ENCODE measurements at places on chromosomes 6 and 20.
A peak's percentile ranks its signal among the peaks of the same experiment; 100 is the strongest.

GRCh38 chr20:53578492-53579222 is 15.0 kb downstream of the ZNF217 start:
- DNase-seq, result peak; percentile 74

GRCh38 chr6:130693944-130694343 is 133.3 kb upstream of the SMLR1 start:
- no peak for DNase-seq

GRCh38 chr6:39610221-39610620 is 115.0 kb downstream of the KIF6 start:
- no peak for DNase-seq

DNA sequence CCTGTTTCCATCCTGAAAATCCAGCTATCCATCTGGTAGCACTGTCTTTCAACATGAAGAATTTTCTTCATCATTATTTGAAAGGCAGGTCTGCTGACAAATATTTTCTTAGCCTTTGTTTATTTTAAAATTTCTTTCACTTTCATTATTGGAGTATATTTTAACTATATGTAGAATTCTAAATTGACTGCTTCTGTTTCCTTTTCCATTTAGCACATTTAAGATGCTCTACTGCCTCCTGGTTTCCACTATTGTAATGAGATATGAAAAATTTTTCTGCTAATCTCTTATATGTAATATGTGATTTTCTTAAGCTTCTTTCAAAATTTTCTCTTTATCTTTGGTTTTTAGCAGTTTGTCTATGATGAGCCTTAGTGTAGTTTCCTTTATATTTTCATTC is 97.3 kb downstream of the TBC1D32 start:
- no peak for DNase-seq

DNA sequence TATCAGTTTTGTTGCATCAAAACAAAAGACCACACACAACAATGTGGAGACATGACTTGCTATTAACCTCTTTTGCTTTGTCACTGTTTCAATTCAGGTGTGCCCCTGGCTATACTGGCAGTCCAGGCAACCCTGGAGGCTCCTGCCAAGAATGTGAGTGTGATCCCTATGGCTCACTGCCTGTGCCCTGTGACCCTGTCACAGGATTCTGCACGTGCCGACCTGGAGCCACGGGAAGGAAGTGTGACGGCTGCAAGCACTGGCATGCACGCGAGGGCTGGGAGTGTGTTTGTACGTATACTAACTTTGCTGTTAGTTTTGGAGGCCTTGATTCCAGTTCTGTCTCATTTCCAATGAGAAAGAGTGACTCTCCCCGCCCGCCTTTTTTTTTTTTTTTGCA is 356.9 kb downstream of the ARHGAP18 start:
- DNase-seq, result no peak

DNA sequence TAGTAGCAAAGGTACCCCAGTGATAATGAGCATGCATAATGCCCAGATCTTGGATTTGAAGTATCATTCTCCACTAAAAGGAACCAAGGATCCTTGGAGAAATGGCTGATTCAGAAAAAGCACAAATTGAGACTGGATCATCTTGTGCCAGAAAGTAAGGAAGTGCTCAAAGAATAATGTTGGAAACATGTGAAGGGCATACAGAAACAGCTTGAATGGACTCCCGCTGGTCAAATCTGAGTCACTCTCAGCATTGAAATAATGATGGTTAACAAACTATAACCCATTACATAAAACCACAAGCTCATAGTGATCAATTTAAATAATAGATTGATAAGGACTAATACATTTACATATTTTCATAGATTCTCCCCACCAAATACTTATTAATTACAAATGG is 3.6 kb upstream of the OSTM1 start:
- DNase-seq, result no peak

DNA sequence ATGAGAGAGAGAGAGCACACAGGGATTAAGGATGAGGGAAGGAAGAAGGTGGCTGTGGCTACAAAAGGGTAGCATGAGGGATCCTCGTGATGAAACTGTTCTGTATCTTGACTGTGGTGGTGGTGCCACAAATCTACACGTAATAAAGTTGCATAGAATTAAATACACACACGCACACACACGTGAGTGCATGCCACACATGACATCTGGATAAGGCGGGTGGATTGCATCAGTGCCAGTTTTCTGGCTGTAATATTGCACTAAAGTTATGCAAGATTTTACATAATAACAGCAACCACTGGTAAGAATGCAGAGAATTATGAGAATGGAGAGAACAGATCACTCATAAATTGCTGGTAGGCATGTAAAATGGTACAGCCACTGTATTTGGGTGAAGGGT is 16.9 kb upstream of the STK35 start:
- no peak for DNase-seq

GRCh38 chr20:19897891-19898290 is 119.3 kb upstream of the NAA20 start:
- DNase-seq, result no peak

DNA sequence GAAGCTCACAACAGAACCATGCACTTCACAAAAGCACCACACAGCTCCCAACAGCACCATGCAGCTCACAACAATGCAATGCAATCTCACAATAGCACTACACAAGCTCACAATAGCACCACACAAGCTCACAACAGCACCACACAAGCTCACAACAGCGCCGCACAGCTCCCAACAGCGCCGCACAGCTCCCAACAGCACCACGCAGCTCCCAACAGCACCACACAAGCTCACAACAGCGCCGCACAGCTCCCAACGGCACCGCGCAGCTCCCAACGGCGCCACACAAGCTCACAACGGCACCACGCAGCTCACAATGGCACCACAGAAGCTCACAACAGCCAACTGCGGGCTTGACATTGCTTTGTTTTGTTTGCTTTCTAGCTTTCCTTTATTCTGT is 198.1 kb downstream of the DLL1 start:
- no peak for DNase-seq

DNA sequence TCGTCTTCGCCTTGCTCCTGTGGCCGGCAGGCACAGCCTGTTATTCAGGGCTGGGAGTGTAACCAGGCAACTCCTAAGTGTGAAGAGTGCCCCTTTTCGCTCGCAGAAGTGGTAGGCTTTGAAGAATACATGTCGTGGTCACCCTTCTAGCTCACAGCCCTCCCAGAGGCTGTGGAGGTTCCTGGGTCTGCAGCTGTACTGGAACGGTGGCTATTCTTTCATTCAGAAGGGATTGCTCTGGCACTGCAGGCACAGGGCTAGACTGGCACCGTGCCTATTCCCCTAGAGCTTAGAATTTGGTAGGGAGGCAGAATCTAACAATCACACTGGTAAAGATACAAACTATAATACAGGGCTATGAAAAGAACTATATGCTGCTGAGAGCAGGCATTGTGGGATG is 1.1 kb upstream of the SRSF12 start:
- no peak for DNase-seq

DNA sequence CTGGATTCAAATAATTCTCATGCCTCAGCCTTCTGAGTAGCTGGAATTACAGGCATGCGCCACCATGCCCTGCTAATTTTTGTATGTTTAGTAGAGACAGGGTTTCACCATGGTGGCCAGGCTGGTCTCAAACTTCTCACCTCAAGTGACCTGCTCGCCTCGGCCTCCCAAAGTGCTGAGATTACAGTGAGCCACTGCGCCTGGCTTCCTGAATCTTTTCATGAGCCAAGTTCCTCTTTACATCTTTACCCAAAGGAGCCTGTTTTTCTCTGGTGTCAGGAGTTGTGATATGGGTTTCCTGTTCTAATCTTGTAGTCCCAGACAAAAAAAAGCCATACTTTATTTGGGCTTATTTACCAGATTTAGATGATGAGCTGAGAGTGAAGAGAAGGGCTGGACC is 34.4 kb downstream of the PCNA start:
- DNase-seq, result no peak

DNA sequence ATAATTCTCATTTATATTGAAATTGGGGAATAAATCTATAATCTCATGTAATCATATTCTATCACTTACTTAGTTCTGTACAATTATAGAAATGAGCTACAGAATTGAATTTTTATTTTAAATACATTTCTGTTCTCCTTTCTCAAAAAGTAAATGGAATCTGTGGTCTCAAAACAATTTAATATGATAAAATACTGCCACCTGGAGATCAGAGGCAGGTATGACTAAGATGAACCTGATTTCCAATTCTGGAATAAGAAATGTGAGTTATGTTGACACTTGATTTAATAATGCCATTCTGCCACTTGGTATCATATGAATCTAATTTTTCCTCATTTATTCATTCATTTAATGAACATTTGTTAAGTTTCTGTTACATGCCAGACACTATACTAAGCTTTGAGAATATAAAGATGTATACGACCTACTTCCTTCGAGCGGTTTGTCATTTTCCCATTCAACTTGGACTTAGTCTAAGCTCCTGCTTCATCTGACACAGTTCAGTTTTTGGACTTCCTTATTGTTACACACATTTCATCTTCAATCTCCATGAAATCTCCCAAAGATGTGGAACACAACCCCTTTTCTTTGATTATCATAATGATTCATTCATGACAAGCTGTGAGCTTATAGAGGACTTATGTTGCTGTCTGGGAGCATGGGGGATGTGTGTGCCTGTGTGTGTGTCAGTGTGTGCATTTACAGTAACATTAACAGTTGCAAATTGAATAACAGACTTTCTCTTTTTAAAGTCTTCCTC is 7.5 kb upstream of the CCDC28A start:
- no peak for DNase-seq

DNA sequence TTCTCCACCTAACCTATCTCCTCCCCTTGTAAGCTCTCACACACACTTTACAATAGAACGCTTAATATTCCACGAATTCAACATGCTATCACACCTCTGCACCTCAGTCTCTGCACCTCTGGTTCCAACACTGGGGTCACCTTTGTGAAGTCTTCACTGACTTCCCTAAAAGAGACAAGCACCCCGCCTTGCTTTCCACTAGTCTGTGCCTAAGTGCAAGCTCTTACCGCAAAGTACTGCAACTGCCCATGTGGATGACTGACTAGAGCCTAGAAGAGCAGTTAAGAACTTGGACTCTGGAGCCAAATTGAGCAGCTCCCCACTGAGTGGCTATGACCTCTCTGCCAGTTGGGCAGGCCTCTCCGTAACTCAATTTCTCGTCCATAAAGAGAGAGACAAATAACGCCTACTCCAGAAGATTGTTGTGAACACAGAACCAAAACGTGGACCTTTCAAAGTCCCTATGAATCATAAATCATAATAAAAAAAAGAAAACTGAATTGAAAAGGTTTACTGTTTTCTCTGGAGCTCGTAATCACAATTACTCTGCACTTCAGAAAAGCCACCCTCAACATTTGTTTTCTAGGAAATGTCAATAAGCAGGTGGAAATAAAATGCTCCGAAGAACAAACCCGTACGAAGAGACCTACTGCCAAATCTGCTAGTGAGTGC is 1.2 kb downstream of the IFNGR1 start:
- no peak for DNase-seq

- no peak for DNase-seq
Measured at GRCh38 chr6:14055541-14055940, 62.0 kb upstream of the CD83 start.

- no peak for DNase-seq
Measured at GRCh38 chr20:48606841-48607543, 220.8 kb downstream of the PREX1 start.

DNA sequence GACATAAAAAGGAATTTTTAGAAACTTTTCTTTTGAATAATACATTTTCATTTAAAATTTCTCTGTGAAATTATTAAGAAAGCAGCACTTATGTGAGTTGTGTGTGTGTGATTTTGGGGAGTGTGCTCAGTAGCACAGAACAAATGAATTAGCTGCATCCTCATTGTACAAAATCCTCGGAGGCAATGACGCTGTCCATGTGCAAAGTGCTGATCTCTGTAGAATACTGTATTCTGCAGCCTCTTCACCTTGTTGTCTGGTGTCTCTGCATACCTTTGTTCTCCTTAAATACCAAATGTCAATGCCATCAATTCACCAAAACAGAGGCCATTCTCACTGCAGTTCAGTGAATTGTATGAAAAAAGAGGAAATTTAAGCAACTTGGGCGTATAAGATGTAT is 838.4 kb downstream of the QKI start:
- DNase-seq, result no peak

- DNase-seq, result no peak
Measured at GRCh38 chr6:165321555-165322145, 12.2 kb upstream of the C6orf118 start.

- no peak for DNase-seq
Measured at GRCh38 chr6:143179901-143180612, 119.4 kb downstream of the AIG1 start.

GRCh38 chr6:161853657-161854056 is 579.8 kb upstream of the AGPAT4 start:
- DNase-seq, result no peak

- DNase-seq, result no peak
Measured at GRCh38 chr6:169220068-169220964, 33.3 kb downstream of the THBS2 start.

DNA sequence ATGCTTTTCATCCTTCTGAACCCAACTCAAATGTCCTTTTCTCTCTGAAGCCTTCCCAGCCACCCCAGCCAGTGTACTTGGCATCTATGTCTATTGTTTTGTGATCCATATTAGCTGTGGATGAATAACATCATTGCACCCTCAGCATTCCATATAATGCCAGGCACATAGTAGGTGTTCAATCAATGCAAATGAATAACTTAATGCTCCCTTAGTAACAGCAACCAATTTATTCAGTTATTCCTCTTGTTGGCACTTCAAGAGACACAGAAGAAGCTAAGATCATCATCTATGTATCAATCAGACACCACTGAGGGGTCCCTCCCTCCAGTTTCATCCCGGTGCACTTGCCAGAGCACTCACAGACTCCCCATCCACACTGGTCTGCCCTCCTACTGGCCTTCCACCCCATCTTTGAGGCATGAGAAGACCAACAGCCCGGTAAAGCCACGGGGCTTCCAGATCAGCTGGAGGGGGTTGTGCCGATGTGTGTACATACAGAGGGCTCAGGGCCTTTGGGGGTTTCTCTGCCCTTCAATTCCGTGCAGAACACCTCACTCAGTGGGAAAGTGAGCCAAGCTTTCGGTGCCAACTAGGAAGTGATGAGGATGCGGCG is 2.4 kb upstream of the TAF8 start:
- peak; percentile 36 for DNase-seq

DNA sequence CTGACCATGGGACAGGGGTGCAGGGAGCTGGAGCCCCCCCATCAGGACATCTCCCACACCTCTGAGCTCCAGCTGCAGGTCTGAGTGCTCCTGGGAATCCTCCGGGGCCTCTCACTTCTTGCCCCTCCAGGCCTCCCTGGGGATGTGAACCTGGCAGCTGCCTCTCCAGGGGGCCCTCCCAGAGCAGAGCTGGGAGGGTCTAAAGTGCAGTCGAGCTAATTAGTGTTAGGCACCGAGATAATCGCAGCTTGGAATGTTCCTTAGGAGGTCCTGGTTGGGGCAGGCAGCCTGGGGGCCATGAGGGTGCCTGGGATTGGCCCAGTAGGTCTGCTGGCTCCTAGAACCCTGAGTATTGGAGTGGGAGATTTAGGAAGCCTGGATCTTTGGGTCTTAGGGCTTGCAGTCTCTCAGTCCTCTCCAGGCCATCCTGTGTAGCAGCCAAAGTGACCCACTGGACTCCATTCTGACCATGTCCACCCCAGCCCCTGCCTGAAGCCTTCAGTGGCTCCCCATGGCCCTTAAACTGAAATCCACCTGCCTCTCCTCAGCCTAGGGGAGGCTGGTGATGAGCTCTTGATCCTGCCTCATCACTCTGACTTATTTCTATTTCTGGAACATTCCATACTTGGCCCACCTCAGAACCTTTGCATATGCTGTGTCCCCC is 26.0 kb downstream of the CEBPB start:
- DNase-seq, result no peak

- DNase-seq, result no peak
Measured at GRCh38 chr6:14707276-14707675, 538.6 kb upstream of the JARID2 start.
